RWPE2 (cell line): ENCODE measurements at places on chromosomes 11 and 22.

DNA sequence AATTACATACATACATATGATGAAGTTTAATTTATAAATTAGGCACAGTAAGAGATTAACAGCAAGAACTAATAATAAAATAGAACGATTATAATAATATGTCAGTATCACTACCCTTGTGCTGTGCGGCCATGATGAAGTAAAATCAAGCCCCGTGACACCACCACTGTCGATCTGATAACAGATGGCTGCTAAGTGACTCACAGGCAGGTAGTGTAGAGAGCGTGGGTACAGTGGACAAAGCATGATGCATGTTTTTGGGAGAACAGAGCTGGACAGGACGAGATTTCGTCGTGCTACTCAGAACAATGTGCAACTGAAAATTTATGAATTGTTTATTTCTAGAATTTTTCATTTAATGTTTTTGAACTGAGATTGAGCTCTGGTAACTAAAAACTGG, 108.4 kb upstream of the TIMP3 start:
- no peaks in the 10 kb centered on the region for H3K27me3 ChIP-seq
- H3K27ac ChIP-seq: no peak overlapping the region
- no peak for DNase-seq
- H3K4me3 ChIP-seq: no peak overlapping the region
- no peaks in the 10 kb centered on the region for H3K36me3 ChIP-seq

DNA sequence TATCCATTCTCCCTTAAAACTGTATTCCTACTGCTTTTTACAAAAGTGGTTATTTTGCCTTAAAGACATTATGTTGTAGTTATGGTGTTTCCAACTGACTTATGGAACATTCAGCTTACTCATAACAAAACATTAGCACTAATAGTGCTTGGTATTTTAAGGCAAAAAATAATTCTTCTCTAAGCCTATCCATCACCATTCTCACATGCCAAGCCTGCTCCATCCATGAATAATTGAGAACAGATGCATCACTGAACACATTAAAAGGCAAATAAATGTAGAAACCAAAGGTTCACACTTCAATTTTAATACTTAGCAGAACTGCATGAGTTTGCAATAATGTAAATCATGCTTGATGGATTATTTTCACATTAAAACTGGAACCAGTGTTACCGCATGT, 42.3 kb upstream of the DDI1 start:
- no peak for DNase-seq
- H3K27ac ChIP-seq: no peak overlapping the region
- no peak overlapping the region for H3K4me3 ChIP-seq
- no peaks in the 10 kb centered on the region for H3K27me3 ChIP-seq

- H3K4me1 ChIP-seq: no peaks in the 10 kb centered on the region
- no peak for DNase-seq
- H3K27me3 ChIP-seq: no peaks in the 10 kb centered on the region
- H3K4me3 ChIP-seq: no peak overlapping the region
- H3K27ac ChIP-seq: no peak overlapping the region
- no peaks in the 10 kb centered on the region for H3K36me3 ChIP-seq
These were observed 8.9 kb downstream of the YPEL1 start for GRCh38 chr22:21726650-21727049.

GRCh38 chr11:120931057-120931779, 92.7 kb upstream of the TBCEL start:
- DNase-seq: no peak
- no peaks in the 10 kb centered on the region for H3K27me3 ChIP-seq
- H3K36me3 ChIP-seq: no peaks in the 10 kb centered on the region
- H3K27ac ChIP-seq: no peak overlapping the region
- H3K4me1 ChIP-seq: no peaks in the 10 kb centered on the region

GRCh38 chr11:2393111-2393868, 7.3 kb upstream of the TSSC4 start:
- no peak for DNase-seq
- H3K4me1 ChIP-seq: peaks cover 12% of the 10 kb centered on the region
- H3K36me3 ChIP-seq: peaks cover 53% of the 10 kb centered on the region
- no peaks in the 10 kb centered on the region for H3K27me3 ChIP-seq
- H3K27ac ChIP-seq: no peak overlapping the region
- no peak overlapping the region for H3K4me3 ChIP-seq

DNA sequence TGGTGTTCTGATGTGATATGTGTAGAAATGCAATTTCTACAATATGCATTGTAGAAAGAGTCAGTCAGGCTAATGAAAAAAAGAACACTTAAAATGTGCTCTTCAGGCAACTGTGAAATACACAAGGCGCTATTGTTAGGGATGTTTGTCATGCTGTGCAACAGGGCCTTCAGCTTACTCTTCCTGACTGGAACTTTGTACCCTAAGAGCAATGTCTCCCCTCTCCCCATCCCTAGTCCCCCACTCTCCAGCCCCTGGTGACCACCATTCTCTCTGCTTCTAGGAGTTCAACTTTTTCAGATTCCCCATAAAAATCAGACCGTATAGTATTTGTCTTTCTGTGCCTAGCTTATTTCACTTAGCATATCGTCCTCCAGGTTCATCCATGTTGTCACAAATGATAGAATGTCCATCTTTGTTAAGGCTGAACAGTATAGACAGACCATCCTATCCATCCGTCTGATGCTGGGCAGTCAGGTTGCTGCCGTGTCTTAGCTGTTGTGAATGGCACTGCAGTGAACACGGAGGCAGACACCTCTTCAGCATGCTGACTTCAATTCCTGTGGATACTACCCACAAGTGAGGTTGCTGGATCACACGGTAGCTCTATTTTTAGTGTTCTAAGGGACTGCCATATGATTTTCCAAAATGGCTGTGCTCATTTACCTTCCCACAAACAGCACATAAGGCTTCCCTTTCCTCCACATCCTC, 10.7 kb downstream of the NDUFV1 start:
- H3K4me3 ChIP-seq: no peak overlapping the region
- no peaks in the 10 kb centered on the region for H3K4me1 ChIP-seq
- no peaks in the 10 kb centered on the region for H3K36me3 ChIP-seq
- no peak overlapping the region for H3K27ac ChIP-seq

DNA sequence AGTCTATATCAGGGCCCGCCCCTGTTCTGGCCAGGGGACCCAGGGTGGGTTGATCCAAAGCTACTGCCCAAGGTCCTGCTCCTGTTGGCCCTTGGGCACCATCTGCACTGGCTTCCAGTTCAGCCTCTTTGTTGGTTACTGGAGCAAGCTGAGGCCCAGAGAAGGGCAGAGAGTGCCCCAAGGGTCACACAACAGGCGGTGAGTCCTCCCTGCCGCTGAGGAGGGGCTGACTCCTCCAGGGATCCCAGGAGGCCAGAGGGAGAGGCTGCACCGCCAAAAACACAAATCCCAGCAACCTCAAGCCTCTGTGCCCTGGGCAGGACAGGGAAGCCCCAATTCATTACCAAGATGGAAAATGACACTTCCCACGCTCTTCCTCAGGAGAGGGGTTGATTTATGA, 61.3 kb downstream of the MACROD1 start:
- H3K27me3 ChIP-seq: no peaks in the 10 kb centered on the region
- no peaks in the 10 kb centered on the region for H3K36me3 ChIP-seq
- H3K27ac ChIP-seq: no peak overlapping the region
- no peak overlapping the region for H3K4me3 ChIP-seq

GRCh38 chr11:68212421-68213134, 518 bp downstream of the KMT5B start:
- H3K27ac ChIP-seq: peak overlapping the region; percentile 93
- peak overlapping the region; percentile 59 for H3K4me3 ChIP-seq
- peaks cover 6% of the 10 kb centered on the region for H3K4me1 ChIP-seq
- no peak for DNase-seq
- H3K36me3 ChIP-seq: no peaks in the 10 kb centered on the region

GRCh38 chr11:44538375-44539054, 26.9 kb upstream of the CD82 start:
- no peaks in the 10 kb centered on the region for H3K36me3 ChIP-seq
- H3K4me3 ChIP-seq: no peak overlapping the region
- no peak for DNase-seq
- no peak overlapping the region for H3K27ac ChIP-seq
